ENCODE measurements at places on chromosomes 5 and 9.

DNA sequence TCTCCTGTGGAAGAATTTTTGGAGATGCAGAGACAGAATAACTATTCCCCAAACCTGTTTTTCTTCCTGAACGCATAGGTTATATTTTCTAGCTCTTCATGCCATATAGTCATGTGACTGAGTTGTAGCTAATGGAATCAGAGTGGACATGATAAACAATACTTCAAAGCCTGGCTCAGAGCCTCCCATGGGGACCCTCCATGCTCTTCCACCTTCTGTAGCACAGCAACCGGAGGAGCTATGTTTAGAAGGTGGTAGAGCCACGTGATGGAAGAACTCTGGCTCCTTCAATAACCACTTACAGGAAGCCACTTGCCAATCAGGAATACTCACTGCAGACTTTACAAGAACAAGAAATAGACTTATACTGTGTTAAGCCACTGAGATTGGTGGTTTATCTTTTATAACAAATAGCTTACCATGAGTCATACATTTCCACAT lies 39.2 kb downstream of the NADK2 start:
- no peaks in the 10 kb centered on the region for H3K27me3 ChIP-seq
- H3K4me3 ChIP-seq = no peak overlapping the region
- DNase-seq = no peak
- H3K4me1 ChIP-seq = no peaks in the 10 kb centered on the region
- no peak overlapping the region for H3K27ac ChIP-seq

- peaks cover 17% of the 10 kb centered on the region for H3K36me3 ChIP-seq
- H3K4me3 ChIP-seq = no peak overlapping the region
- H3K27me3 ChIP-seq = no peaks in the 10 kb centered on the region
- no peak overlapping the region for H3K27ac ChIP-seq
- no peaks in the 10 kb centered on the region for H3K4me1 ChIP-seq
Measured at GRCh38 chr9:20591223-20591622, 31.1 kb downstream of the MLLT3 start.

DNA sequence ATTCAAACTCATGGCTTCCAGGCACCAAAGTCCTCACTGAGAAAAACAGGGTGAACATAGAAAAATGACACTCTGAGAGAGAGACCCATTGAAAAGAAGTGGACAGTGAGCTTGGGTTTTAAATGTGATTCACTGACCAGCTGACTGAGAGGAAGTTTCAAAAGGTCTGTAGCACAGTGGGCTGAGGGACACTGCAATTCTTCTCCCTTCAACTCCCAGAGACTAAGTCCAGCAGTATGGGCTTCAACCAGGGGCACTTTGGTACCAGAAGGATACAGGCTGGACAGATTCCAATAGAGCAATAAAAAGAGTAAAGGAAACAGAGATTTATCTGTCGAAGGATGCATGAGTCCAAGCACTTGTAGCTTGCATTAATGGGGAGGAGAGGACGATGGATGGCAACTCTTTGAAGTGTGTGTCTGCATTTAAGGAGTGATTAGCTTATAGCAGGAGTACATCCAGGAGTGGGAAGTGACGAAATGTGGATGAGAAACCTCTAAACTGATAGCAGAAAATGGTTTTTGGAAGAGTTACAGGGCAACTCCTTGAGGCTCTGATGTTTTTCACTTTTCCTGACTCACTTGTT lies 117.0 kb upstream of the ANKRD55 start:
- peaks cover 6% of the 10 kb centered on the region for H3K4me1 ChIP-seq
- no peaks in the 10 kb centered on the region for H3K36me3 ChIP-seq
- DNase-seq = no peak
- no peak overlapping the region for H3K27ac ChIP-seq

- H3K4me3 ChIP-seq = no peak overlapping the region
- H3K27ac ChIP-seq = no peak overlapping the region
- H3K36me3 ChIP-seq = peaks cover 30% of the 10 kb centered on the region
- no peak for DNase-seq
- H3K4me1 ChIP-seq = peaks cover 13% of the 10 kb centered on the region
- no peaks in the 10 kb centered on the region for H3K27me3 ChIP-seq
Measured at GRCh38 chr5:176355400-176356178, 6.0 kb downstream of the KIAA1191 start.
